ENCODE measurements at places on chromosomes 16 and 17.

GRCh38 chr16:59899940-59900339 lies 1165.8 kb upstream of the GOT2 start:
- no peaks in the 10 kb centered on the region for H3K4me1 ChIP-seq
- H3K27me3 ChIP-seq, result no peaks in the 10 kb centered on the region
- no peaks in the 10 kb centered on the region for H3K36me3 ChIP-seq
- H3K27ac ChIP-seq, result no peak overlapping the region
- H3K4me3 ChIP-seq, result no peak overlapping the region

- no peak for DNase-seq
- no peaks in the 10 kb centered on the region for H3K27me3 ChIP-seq
- peaks cover 21% of the 10 kb centered on the region for H3K4me1 ChIP-seq
- H3K27ac ChIP-seq, result peak overlapping the region; percentile 63
- H3K4me3 ChIP-seq, result no peak overlapping the region
Observed at GRCh38 chr17:16975744-16976625, 4.1 kb upstream of the TNFRSF13B start.

DNA sequence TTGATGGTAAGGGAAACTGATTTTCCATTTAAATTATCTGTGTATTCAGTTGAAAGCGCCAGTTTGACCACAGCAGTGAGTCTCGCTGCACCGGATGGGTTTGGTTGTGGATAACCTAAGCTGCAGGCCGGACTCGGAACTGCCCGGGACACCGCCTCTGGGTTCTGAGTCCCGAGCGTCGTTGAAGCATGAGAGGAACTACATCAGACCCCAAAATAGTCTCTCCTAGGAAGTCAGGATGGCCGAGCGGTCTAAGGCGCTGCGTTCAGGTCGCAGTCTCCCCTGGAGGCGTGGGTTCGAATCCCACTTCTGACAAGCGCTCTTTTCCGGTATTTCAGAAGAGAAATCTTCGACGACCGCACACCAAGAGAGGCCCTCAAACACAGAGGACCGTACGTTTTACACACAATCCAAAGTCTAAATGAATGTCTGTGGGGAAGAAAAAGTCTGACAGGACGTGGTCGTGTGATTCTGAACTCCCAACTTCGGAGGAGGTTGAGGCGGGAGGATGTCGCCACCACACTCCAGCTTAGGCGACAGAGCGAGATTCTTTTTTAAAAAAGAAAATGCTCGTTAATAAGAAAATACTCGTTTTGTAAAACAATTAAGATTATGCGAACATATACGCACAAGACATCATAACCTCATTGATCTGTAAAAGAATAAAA lies 15.4 kb upstream of the PLLP start:
- no peak overlapping the region for H3K27ac ChIP-seq
- no peaks in the 10 kb centered on the region for H3K27me3 ChIP-seq
- peak; percentile 83 for DNase-seq
- H3K36me3 ChIP-seq, result no peaks in the 10 kb centered on the region

- H3K27ac ChIP-seq, result no peak overlapping the region
- no peak overlapping the region for H3K4me3 ChIP-seq
- H3K27me3 ChIP-seq, result no peaks in the 10 kb centered on the region
- no peaks in the 10 kb centered on the region for H3K36me3 ChIP-seq
- DNase-seq, result no peak
Observed at GRCh38 chr16:67976205-67976604, 4.1 kb downstream of the DPEP3 start.

GRCh38 chr16:49129935-49130334 lies 151.7 kb downstream of the CBLN1 start:
- no peaks in the 10 kb centered on the region for H3K27me3 ChIP-seq
- H3K27ac ChIP-seq, result no peak overlapping the region

- no peak for DNase-seq
- H3K4me1 ChIP-seq, result no peaks in the 10 kb centered on the region
- no peak overlapping the region for H3K4me3 ChIP-seq
- H3K27me3 ChIP-seq, result no peaks in the 10 kb centered on the region
- no peaks in the 10 kb centered on the region for H3K36me3 ChIP-seq
- no peak overlapping the region for H3K27ac ChIP-seq
Observed at GRCh38 chr16:72189865-72190371, 18.0 kb upstream of the PMFBP1 start.

- no peak overlapping the region for H3K27ac ChIP-seq
- H3K27me3 ChIP-seq, result no peaks in the 10 kb centered on the region
- H3K4me1 ChIP-seq, result peaks cover 39% of the 10 kb centered on the region
- H3K4me3 ChIP-seq, result no peak overlapping the region
- H3K36me3 ChIP-seq, result peaks cover 15% of the 10 kb centered on the region
- no peak for DNase-seq
Observed at GRCh38 chr16:31452631-31453106, 6.6 kb upstream of the ARMC5 start.

Data from activated naive CD8-positive, alpha-beta T cell treated with anti-CD3 and anti-CD28 coated beads, Interleukin-2, amount 50 U/mL, for 24 hours (primary cell).